Hematopoietic multipotent progenitor cell treated with erythropoietin and hydrocortisone succinate and interleukin-3 and kit ligand, for 15 days (in vitro differentiated cells): ENCODE measurements at places on chromosomes 1 and 21.

DNA sequence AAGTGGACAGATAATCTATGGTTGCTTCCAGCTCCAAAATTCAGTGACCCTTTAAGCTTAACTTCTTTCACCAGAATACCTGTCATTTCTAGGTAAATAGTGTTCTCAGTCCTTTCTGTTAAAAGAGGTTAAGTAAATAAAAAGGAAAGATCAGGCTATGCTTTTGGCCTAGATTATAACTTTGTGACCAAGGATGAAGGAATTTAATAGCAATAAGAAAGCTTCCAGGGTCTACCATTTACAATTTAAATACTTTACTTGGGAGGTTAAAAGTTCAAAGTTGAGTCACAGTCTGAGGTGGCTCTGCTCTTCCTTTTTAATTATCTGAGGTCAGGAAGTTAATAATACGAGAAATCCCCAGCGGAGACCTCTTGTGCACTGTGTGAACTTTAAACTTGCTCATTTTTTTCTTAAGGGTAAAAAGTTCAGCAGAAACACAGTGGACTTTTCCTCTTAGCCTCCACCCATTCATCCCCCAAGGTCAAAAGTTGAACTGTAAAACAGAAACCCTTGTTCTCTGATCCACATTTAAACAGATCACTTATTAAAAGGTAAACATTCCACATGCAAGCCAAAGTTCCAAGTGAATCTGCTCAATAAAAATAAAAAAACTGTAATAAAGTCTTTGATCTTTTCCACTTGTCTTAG, 187.1 kb downstream of the NRIP1 start:
- DNase-seq: no peak

- DNase-seq: no peak
These were observed 36.7 kb upstream of the GOLT1A start for GRCh38 chr1:204250428-204251030.

GRCh38 chr21:38712071-38712470, 93.7 kb upstream of the ETS2 start:
- DNase-seq: peak; percentile 14

- DNase-seq: peak; percentile 22
These were observed 2.8 kb downstream of the SKI start for GRCh38 chr1:2230781-2231531.

GRCh38 chr1:162682013-162682419, 49.8 kb downstream of the DDR2 start:
- DNase-seq: no peak

DNA sequence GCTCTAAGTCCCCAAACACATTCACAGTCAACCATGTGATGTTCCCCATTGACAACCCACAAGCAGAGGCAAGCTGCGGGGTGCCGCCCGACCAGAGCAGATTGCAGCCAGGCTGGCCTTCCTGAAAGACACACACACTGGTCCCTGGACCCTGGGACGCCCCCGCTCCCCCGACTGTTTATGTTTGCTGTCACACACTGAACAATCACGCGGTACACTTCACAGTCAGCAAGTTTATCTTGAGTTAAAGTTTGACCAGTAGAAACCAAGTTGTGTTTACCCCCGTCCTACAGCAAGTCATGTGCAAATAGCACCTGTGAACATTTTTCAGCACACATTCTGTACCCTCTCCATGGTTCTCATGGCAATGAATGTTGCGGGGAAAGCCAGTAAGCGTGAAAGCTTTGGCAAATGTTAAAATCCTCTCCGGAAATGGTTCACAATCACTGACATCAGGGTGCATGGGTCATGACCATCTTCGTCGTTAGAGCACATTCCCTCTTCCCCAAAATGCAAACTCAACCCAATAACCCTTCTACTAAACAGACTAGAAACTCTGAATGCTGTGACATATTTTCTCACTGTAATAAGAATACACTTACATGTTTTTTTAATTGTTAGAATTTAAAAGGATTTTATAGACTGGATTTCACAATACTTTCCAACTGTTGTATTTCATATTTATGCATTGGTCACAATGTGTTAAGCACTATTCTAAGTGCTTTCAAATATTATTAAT, 33.3 kb upstream of the IRF2BP2 start:
- DNase-seq: no peak

- DNase-seq: no peak
These were observed 78.5 kb downstream of the ARHGEF10L start for GRCh38 chr1:17617787-17618557.

DNA sequence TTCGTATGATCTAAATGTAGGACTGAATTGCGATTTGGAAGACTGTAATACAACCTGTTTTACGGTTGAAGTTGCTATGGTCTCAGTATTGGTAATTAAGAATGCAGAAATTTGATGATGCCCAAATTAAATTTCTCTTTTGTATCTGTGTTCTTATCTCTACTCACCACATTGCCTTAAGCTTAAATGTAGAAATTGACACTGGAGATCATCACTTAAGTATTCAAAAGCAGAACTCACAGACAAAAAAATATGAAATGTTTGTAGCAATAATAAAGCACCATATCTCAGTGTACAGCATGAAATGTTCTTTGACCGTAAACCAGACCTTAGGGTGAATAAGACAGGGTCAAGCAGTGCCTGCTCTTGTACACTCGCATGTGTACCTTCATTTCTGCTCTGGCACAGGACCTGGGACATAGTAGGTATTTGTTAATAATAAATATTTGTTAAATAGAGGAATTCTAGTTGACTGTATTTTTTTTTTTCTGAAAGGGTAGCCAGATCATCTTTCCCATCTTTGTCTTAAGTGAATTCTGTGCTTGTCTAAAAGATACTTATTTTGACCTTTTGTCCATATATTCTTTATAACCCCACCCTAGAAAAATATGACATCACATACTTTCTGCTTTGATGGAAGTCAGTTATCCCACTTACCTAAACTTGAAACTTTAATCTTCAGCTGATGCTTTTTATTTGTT, 1.5 kb downstream of the CDC7 start:
- DNase-seq: peak; percentile 49

DNA sequence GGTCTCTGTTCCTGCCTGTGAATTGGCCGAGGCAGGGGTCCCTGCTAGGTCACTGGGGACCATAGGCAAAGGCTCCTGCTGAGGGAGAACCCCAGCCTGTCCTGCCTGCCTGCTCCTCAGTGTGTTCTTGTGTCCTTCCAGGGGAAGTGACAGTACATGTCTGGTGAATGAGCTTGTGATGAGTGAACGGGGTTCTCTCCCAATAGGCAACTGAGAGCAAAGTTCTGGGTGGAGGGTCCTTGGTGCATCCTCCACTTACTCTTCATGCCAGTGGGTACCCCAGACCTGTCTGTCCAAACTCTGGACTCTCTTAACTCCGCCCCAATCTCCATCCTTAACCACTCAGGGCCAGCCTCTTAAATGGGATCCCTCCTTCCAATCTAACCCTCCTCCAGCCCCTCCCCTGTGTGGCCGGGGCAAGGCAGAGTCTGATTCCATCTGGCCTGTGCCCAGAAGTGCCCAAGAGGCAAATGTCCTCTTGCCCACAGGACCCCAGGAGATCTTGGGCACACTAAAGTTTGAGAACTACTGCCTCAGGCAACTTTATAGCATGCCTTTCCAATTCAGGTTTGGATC, 2.0 kb downstream of the XKR8 start:
- DNase-seq: no peak

GRCh38 chr1:6269720-6270400, 9.0 kb upstream of the GPR153 start:
- no peak for DNase-seq

- no peak for DNase-seq
These were observed 275.7 kb upstream of the C1orf174 start for GRCh38 chr1:4175566-4176405.

GRCh38 chr1:242623756-242624155, 99.3 kb upstream of the PLD5 start:
- DNase-seq: no peak

DNA sequence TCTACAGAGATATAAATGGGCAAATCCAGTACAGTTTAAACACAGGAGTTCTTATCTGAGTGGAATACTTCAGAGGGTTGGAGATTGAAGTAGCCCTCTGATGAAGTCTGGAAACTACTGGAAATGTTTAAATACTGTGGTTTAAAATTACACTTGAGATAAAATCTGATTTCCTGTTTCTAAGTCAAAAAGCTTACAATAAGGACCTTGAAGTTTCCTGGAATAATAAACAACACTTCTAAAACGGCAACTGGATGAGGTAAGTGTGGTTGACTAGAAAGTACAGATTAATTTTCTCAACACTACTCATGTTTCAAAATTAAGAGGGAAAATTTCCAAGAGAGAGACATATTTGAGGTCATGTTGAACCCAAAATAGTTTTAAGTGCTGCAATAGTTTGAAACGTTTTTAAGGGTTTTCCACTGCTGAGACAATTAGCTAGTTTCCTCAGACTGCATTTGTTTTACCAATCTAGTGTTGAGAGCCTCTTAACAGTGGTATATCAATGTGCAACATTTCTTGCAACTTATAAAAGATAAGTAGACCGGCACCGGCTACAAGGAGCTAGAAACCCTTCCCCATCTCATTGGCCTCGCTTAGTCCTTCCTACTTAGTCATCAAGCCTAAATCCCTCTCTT, 27.4 kb downstream of the KCNA3 start:
- DNase-seq: no peak

DNA sequence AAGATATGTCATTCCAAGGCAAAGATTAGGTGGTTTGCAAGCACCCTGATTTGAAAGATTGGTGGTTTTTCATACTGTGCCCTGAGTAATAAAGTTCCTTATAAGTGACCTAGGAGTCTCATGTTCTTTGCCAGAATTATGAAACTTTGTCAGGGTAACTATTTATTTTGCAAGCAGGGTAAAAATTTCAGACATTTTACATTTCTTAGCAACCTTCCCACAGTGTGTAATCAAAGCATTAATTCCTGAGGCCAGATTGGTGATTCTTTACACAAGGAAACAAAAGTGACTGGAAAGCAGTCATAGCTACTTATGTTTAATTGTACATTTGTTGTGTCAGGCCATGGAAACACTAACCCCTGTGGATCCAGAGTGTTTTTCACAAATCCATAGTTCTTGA, 998.0 kb upstream of the B3GALT2 start:
- DNase-seq: no peak
